T-cell (primary cell): ENCODE measurements at places on chromosomes 5 and 9.

DNA sequence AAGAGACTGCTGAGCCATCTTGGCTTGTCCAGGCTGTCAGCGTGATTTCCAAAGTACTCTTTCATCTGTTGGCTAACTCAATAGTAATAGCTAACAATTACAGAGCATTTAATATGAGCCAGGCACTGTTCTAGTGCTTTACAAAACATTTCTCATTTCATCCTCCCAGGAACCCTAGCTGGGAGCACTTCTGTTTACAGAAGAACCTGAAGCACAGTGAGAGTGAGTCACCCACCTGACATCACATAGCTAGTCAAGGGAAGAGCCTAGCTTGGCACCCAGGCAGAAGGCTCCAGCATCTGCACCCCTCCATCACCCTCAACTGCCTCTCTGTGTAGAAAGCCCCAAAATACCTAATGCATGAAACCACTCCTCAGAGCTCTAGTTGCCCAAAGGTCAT, 57.5 kb upstream of the IQGAP2 start:
- DNase-seq, result no peak

GRCh38 chr9:86756576-86757381, 190.5 kb downstream of the GAS1 start:
- DNase-seq, result no peak

- DNase-seq, result no peak
Measured at GRCh38 chr9:21556581-21557427, 74.7 kb upstream of the IFNE start.

DNA sequence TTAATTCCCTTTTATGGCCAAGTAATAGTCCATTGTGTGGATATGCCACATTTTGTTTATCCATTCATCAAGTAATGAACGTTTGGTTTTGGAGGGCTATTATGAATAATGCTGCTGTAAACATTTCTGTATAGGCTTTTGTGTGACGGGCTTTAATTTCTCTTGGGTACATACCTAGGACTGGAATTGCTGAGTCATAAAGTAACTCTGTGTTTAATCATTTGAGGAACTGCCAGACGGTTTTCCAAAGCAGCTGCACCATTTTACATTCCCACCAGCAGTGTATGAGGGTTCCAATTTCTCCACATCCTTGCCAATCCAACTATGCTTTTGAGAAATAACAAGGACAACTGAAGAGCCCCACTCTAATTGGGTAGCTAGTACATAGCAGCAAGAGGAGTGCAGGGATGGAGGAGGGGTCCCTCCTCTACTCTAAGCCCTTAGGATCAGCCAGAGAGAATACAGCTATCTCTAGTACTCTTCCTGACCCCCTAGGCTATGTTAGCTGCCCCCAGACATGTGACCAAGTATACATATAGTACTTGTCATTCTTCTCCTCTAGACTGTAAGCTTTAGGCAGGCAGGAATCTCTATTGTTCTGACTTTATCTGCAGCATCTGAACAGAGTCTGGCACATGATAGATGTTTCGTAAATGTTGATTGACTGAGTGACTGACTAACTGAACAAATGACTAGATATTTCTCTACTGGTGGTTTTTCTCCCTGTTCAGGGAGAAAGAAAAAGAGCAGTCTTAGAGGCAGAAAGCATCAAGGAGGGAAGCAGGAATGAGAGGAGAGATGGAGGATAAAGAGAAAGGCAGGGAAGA, 22.1 kb upstream of the MATR3 start:
- no peak for DNase-seq

DNA sequence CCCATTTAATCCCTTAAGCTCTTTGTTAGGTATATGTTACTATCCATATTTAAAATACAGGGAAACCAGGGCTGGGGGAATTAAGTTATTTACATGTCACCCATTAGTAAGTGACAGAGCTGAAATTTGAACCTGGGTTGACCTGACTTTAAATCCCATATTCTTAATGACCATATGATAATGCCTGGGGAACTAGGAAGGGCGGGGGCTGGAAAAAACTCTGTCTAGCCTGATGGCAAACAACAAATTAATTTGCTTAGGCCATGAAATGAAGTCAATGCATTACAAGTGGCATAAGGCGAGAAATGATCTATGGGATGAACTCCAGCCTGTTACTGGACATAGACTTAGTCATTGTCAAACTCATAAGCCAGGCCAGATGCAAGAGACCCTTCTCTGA, 325.7 kb upstream of the WWC1 start:
- no peak for DNase-seq

DNA sequence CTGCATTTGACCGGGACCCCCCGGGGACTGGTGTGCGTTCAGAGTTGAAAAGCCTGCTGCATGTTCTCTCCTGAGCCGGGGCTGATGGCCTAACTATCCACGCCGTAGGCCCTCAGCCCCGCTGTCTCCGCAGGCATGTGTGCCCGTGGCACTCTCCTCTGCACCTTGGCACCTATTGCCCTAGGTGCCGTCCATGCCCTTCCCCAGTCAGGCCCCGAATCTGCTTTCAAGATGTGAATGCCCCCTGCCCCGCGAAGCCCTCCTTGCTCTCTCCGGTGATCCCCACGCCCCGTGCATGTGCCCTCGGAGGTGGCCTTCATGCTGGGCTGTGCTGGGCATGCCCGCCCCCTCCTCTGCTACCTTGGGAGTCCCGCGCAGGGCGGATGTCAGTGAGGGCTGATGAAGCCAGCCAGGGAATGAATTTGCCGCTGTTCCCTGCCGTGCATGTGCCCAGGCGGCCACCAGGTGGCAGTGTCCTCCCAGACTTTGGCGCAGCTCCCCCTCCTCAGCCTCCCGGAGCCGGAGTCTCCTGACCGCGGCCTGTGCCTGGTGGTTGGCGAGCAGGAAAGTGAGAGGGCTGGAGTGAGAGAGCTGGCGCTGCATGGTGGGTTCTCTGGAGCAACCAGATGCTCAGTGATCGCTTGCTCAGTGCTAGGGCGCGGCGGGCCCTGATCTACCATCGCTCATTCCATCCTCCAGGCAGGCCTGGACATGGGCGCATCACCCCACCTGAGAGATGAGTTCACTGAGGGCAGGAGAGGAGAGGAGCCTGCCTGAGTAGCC, 112.9 kb upstream of the LMX1B start:
- peak; percentile 57 for DNase-seq

DNA sequence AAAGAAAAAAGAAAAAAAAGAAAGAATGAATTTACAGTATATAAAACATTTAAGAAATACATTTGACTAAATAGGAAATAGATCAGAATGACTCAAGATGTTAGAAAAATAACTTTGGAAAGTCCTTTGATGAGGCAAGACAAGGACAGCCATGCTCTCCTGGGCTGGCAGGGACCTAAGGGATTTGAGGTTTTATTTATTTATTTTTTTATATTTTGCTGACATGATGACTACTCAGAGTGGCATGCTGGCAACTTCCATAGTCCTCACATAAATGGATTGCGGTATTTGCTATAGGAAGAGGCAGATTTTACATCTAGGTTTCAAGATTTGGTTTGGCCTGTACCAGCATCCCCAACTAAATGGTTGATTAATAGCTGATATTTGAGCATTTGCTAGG, 17.7 kb downstream of the SLC28A3 start:
- DNase-seq, result no peak

- no peak for DNase-seq
Measured at GRCh38 chr5:115461506-115462290, 82.9 kb downstream of the FEM1C start.

GRCh38 chr5:66713998-66714397, 117.8 kb downstream of the MAST4 start:
- DNase-seq, result no peak

DNA sequence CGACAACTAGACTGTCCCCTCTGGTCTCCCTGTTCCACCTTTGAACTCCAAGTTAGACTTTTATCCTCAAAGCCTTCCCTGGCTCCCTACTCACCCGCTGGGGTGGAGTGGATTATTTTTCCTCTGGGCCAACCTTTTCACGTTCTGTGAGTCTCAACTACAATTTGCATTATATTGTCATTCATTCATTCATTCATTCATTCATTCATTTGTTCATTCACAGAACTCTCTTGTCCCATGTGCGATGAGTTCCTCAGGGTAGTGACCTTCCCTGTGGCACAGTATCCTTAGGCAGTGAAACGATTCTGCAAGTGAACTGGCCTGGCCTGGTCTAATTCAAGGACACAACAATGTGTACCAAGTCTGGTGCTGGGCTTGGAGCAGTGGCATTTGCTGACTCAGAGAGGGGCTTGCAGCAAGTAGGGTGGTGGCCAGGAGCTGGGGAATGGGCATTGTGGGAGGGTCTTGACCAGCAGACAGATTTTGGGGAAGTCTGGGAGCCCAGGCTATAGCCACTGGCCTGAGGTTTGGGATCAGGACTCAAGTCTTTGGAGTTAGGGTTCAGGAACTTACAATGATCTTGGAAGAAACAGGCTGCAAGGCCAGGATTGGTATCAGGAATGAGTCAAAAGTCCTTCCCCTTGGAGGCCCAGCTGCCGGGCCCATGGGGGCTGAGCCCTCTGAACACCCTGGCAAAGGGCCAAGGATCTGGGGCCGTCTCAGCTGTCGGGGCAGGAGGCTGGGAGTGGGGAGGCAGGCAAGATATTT, 37.2 kb upstream of the COL15A1 start:
- DNase-seq, result no peak

DNA sequence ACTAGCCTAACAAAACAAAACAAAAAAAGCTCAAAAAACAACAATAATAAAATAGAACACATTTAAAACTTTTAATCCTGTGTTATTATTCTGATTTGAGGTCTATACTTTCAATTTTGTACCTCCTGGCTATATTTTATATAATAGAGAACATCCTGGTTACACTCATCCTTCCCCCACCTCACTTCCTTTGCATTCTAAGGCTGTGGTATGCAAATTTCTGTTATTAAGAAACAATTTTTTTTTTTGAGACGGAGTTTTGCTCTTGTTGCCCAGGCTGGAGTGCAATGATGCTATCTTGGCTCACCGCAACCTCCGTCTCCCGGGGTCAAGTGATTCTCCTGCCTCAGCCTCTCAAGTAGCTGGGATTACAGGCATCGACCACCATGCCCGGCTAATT, 3.1 kb upstream of the RPL37 start:
- no peak for DNase-seq

GRCh38 chr5:170161069-170161468, 55.4 kb downstream of the FOXI1 start:
- DNase-seq, result no peak

- DNase-seq, result no peak
Measured at GRCh38 chr9:137611623-137612609, 6.4 kb downstream of the ARRDC1 start.

DNA sequence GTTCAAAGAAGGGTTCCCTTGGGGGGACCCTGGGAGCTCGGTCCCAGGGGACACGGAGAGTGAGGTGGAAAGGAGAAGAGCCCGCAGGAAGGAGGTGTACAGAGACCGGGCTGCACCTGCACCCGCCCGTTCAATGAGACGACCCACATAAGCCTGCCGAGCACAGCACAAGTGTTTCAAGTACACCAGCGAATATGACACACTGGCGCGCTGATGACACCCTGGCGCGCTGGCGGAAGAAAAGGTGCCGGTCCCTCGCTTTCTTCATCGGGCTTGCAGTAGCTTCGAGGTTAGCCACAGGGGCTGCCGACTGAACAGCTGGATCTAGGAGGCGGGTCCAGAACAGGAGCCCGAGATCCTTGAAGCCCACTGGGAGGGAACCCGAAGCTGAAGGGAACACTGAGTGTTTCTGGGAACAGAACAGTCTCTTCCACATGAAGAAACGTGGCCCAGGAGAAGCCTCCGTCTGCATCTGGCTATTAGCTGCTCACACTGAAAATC, 1.4 kb downstream of the TBC1D9B start:
- DNase-seq, result no peak

DNA sequence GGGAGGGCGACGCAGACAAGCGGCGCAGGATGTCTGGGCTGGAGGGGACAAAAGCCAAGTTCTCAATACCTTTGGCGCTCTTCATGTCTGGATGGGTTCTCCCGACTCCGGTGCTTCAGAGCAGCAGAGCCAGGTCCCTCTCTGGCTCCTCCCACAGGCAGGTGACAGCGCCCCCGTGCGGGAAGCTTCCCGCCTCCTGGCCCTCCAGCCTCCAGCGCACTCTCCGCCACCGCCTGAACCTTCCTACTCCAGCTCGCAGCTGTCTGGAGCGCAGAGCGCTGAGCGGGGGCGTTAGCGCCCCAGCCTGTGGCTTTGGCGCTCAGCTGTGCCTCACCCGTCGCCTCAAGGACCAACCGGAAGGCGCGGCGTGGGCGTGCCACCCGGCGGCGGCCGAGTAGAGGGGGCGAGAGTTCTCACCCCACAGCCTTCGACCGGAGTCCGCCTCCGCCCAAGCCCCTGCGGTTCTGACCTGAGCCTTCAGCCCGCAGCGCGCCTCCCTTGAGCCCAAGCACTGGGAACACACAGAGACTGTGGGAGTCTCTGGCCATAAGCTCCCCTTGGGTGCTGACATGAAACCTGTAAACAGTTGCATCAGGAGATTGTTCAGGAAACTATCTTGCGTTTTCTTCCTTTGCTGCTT, at the start of gene SLCO4C1:
Gene SLCO4C1 (minus strand): TSS at position 107 of the 640 bp plus-strand sequence. CDS start 22 bp downstream, at position 85.
- DNase-seq, result peak; percentile 83

GRCh38 chr5:96300976-96301375, 132.1 kb downstream of the PCSK1 start:
- no peak for DNase-seq

DNA sequence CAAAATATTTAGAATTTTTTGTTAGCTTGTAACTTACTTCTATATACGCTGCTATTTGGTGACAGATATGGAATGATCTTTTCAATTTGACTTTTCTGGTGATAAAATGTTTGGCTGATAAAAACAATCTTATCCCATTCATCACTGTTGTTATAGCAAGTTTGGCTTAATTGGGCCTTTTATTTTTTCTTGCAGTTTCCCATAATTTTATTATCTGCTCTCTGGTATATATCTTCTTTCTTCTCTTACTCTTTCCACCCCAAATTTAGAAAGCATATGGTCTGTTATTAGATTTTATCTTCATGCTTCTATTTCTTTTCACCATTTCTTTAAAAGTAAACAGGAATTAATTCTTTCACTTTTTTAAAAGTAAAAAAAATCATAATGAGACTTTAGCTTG, 474.4 kb downstream of the TLE1 start:
- no peak for DNase-seq

DNA sequence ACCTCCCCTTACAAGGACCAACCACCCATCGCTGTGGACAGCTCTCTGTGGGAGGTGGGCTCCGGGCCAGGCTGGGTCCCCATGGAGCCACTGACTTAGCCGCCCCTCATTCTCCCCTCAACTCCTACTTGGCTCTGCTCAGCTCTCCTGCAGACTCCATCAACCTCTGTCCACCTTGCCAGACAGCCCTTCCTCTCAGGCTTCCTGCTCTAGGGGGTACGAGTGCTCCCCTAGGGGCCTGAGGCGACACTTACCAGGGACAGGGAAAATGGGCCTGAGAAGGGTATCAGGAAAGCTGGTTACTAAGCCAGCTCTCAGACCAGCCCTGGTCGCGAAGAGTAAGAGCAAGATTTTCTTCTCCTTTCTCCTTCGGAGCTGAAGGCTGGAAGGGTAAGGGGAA, 43.9 kb downstream of the SHB start:
- no peak for DNase-seq

- no peak for DNase-seq
Measured at GRCh38 chr5:11268891-11269290, 507.9 kb upstream of the DAP start.

DNA sequence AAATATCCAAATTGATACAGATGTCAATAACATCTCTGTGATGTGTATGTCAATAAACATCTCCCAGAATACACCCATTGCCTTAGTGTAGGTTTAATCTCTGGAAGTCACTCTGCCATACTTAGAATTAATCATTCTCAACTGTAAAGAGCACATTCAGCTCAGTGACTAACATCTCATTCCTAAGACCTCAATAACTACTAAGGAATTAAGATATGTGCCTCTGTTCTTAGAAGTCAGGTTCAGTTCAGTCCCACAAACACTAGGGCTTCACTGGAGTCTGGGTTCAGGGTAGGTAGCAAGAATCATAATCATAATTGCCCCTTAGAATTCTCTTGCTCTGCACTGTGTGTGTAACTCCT, 31.7 kb downstream of the UGCG start:
- DNase-seq, result no peak

GRCh38 chr9:137395666-137396010, 27.3 kb downstream of the EXD3 start:
- DNase-seq, result no peak
